Stimulated activated CD4-positive, alpha-beta T cell treated with anti-CD3 and anti-CD28 coated beads, Interleukin-12 subunit alpha, Interleukin-12 subunit beta, amount 100 ng/mL, for 24 hours (primary cell): ENCODE measurements at places on chromosomes 7 and 10.

DNA sequence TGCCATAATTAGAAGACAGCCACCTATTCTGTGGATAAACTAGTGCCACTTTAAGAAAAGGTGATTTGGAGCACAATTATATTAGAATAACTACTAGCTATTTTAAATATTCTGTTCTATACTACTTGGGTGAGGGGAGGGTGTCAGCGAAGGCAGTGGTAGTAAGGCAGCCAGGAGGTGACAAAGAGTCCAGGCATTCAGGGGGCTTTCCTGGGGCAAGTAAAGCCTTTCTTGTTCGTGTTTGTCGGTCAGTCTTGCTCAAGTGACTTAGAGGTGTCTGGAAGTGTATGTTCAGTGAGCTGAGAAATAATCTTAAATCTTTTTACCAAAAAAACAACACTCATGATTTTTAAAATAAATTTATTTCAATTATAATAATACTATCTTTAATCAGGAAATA is 34.4 kb downstream of the ADD3 start:
- no peak for DNase-seq

- DNase-seq = no peak
These were observed 1.6 kb downstream of the OLAH start for GRCh38 chr10:15045380-15045779.

GRCh38 chr7:117889611-117890010 is 16.4 kb upstream of the CTTNBP2 start:
- no peak for DNase-seq

GRCh38 chr10:88091490-88092061 is 228.2 kb downstream of the PTEN start:
- peak; percentile 61 for DNase-seq

DNA sequence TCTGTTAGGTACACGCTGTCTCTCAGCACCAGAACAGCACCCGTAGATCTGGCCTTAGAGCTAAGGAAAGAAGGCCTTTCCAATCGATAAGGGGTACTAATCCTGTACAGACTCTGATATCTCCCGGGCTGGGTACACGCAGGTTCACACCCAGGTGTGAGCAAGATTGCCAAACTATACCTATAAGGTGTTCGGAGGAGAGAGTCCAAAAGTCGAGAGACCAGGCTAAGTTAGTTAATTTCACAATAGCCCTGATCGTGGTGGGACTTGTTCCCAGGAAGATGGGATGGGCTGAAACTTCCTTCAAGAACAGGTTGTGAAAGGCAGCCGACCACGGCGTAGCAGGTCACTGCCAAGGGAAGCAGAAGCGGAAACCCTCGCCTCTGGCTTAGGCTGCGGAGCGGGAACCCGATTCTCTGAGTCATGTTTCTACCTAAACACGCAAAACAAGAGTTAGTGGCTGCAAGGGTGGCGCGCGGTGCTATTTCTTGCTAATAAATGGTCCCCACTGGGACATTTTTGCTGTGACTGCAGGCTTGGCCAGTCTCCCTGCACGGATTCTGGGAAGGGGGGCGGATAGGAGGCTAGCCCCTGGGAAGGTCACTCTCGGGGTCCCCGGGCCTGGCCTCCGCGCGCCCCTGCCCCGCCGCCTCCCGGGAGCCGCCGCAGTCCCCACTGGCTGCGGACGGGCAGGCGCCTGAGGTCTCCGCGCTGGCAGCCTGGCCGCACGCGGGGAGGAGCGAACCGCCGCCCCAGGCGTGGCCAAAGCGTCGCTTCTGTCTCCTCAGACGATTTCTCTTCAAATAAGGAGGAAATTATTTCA is 75.4 kb upstream of the PDSS1 start:
- DNase-seq = no peak

GRCh38 chr7:76225379-76225778 is 23.7 kb downstream of the SRRM3 start:
- DNase-seq = no peak

GRCh38 chr7:18038382-18038781 is 10.7 kb upstream of the PRPS1L1 start:
- no peak for DNase-seq

DNA sequence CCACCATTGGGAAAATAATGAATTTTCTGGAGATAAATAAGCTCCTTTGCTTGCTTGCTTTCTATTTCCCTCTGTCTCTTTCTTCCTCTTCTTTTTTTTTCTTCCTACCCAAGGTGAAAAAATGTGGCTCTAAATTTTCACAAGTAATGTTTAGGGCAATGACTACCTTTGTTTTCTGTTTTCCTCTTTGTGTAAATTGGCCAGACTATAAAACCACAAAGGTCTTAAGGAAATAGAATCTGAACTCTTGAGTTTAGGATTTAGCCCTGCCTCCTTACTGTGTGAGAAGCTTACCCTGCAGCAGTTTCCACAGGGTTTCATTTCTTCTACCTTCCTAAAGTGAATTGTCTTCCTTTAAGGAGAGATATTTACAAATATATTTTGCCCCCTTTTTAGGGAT is 330.4 kb downstream of the ARL4A start:
- DNase-seq = no peak

GRCh38 chr7:5526100-5526905 is 102.7 kb upstream of the TNRC18 start:
- no peak for DNase-seq

GRCh38 chr7:712381-713138 is 13.9 kb upstream of the DNAAF5 start:
- no peak for DNase-seq

DNA sequence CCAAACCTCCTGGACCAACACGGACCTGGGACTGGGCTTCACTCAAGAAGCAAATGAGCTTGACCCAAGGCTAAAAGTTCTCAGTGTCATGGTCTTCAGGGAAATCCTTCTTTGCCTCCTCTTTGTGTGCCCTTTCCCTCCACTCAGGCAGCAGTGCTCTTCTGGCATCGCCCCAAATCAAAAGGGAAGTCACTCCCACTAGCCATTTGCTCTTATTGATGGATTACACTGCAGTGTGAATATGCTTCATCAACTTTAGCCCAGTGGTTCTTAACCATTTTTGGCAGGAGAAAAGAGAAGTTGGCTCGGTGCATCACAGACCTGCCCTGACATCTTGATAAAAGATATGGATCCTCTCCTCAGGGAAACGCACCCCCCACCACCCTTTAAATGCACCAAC is 19.2 kb upstream of the IKZF1 start:
- no peak for DNase-seq

DNA sequence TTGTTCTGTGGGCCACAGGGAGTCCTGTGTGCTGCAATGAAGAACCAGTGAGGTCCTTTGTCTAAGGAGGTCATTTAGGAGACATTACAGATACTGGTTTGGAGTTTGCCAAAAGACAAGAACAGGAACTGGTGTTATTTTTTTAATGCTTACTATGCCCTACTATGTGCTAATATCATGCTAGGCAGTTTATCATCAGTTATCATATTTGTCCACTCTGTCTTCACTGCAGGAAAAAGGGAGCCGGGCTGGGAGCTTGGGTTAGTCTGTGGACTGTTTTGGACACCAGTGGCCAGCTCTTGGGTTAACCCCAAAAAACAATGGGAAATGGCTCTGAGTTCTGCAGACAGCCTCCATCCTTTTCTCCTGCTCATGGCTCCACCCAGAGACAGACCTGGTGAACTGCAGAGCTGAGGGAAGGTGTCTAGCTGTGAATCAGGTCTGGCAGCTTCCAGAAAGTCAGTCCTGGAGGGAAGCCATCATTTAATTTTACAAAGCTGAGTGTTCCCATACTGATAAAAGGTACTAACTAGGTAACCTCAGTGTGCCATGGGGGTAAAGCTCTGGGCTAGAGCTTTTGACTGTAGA is 101.2 kb upstream of the ZNF746 start:
- no peak for DNase-seq

DNA sequence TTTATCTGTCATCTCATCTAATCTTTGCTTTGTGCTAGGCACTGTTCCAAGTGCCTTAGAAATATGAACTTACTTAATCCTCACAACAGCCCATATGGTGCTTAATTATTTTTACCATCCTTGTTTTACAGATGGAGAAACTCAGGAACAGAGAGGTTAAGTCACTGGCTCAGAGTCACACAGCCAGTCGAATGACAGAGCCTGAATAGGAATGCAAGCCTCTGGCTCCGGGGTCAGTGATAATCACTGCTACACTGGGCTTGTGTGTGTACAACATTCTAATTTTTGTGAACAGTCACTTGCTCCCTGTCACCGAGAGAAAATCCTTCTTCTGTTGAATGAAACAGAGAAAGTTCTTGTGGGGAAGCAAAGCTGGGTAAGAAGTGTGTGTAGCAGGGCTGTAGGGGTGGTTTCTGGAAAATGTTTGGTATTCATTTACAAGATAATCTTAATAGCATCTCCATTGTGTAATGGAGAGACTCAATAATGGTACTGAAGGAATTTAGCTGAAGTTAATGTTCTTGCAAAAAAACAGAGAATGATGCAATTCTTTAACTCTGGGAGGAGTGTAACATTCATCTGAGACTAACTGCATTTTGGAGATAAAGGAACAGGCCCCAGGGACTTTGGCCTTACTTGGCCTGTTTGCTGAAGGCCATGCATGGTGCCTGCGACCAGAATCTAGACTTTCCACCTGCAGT is 290.6 kb downstream of the FRMD4A start:
- DNase-seq = no peak

- no peak for DNase-seq
These were observed 10.9 kb upstream of the KIAA1549 start for GRCh38 chr7:138992052-138992531.

- no peak for DNase-seq
These were observed 11.7 kb upstream of the ZNF680 start for GRCh38 chr7:64574540-64575099.

DNA sequence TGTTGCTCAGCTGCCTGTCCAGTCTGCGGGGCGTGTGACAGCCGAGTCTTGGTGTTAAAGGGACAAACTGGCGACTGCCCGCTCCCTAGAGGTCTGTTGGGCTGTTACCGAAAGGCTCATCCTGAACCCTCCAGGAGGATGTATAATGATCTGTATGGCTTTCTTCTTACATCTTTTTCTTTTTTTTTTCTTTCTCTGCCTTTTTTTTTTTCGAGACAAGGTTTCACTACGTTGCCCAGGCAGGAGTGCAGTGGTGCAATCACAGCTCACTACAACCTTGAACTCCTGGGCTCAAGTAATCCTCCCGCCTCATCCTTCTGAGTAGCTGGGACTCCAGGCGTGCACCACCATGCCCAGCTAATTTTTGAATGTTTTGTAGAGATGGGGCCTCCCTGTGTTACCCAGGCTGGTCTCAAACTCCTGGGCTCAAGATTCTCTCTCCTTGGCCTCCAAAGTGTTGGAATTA is 857 bp downstream of the INTS15 start:
- DNase-seq = no peak

GRCh38 chr10:78894841-78895195 is 173.9 kb upstream of the ZMIZ1 start:
- DNase-seq = no peak

- DNase-seq = no peak
These were observed 14.9 kb downstream of the ARHGAP19 start for GRCh38 chr10:97277551-97277950.

GRCh38 chr10:33835556-33835955 is 501.1 kb upstream of the NRP1 start:
- DNase-seq = no peak

DNA sequence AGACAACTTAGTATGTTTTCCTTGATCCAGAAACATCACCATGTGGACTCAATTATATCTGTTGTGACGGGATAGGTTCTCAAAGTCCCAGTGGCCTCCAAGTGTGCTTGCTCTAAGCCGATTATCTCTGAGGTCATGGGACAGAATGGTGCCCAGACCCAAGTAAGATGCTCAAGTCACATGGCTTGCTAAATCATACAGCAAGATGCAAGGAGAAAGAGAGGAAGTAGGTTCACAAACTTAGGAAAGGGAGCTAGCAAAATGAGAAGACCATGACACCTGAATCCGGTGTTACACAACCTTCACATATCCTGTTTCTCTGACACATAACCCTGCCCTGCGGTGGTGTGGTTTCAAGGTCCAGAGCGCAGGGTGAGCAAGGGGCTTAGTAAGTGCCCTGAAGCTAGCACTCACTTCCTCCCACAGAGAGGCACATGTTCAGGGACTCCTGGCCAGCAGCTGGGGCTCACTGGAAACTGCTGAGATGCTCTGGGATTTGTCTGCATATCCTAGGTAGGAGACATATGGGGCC is 590.9 kb upstream of the ANKRD30A start:
- DNase-seq = no peak

DNA sequence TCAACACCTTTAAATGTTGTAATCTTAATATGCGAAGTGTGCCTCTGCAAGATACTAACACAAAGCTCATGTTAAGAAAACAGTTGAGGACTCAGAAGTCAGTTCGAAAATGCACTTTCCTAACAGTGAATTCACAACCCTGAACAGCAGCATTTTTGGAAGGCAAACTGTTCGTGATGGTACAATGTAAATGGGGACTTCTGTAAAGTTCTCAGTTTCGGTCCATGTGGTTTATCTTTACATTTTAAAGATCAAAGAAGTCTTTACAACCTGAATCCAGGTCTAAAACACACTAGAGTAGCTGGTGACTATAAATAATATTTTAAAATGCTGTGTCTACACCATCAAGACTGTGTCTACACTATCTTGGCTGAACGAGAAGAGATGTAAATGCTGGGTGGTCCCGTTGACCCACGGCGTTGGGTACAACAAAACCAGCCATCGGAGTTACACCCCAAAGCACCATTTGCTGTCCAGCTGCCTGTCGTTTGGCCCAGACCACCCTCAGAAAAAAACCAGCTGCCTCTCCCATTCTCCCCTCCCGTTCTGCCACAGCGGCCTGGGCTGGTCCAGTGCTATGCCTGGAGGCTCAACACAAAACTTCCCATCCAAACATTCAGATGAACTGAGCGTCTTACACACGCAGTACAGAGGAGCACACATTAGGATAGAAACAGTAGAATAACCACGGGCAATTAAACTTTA is 42.9 kb downstream of the MKI67 start:
- no peak for DNase-seq

GRCh38 chr7:35415411-35415822 is 161.5 kb upstream of the TBX20 start:
- no peak for DNase-seq

DNA sequence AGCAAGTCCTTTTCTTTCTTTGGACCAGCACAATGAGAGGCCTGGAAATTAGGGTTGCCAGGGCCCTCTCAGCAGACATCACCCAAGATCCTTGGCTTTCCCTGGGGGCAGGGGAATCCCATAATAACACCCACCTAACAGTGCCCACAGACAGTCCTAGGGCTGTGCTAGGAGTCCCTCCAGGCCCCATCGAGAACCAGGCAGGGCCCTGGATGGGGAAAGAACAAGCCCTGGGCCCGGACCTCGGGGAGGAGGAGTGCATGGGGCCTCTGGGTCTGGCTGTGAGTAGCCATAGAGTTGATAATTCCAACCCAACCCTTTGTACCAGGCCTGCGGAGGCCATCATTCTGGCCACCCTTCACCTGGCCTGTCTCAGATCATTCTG is 201.2 kb upstream of the ZMIZ1 start:
- DNase-seq = no peak

DNA sequence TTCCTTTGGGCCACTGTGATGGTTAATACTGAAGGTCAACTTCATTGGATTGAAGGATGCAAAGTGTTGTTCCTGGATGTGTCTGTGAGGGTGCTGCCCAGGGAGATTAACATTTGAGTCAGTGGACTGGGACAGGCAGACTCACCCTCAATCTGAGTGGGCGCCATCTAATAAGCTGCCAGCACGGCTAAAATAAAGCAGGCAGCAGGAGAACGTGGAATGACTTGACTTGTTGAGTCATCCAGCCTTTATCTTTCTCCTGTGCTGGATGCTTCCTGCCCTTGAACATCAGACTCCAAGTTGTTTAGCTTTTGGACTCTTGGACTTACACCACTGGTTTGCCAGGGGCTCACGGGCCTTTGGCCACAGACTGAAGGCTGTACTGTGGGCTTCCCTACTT is 1046.9 kb downstream of the TYW1 start:
- no peak for DNase-seq
